ENCODE measurements at places on chromosomes 7 and 10. TPM values are rescaled to one million over a fixed set of nuclear protein-coding genes. Genes with fewer than 3 reads are reported as not detected.

DNA sequence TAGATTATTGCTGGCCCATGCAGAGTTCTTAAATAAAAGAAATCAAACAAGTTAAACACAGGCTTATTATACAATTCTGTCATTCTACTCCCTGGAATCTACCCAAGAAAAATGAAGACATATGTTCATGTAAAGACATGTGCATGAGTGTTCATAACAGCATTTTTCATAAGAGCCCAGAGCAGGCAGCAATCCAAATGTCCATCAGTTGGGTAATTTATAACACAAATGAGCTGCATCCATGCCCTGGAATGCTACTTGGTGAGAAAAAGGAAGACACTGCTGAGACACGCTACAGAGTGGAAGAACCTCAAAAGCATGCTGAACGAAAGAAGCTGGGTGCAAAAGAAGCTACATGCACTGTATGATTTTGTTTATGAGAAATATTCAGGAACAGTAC lies 342.6 kb downstream of the TCERG1L start:
- DNase-seq: no peak

DNA sequence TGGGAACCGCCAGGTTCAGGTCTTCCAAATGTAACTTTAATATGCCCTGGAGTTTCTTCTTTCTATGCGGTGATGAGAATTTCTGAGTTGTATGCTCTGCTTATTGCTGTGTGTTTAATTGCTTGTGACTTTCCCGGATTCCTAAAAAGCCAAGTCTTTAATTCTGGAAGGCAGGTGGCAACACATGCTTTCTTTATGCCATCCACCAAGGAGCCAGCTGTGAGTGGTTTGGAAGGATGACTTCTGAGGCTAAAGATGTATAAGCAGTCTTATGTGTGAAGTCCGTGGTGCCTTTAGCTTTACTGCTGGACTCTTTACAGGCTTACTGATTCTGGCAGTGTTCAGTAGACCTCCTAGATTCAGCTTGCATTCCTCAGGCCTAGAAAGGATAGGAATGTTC lies 3.1 kb downstream of the SDK1 start:
- DNase-seq: no peak

GRCh38 chr7:148807436-148807835 lies 76.7 kb downstream of the EZH2 start:
- DNase-seq: no peak

DNA sequence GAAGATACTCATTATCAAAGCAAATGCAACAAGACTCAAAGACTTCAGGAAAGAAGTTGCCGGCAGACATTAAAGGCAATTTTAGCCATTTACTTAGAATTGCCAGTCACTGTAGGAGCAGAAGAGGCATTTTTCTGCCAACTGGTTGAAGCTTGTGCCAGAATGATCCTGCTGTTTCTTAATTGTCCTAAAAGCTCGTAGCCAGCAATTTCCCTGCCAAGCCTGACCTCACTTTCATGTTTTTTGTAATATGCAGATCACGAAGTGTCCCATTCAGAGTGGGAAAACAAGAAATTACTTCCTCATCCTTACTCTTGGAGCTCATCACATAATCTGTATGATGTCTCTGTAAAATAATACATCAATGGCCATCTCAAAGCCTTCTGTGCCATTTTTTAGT lies 130.9 kb upstream of the ANKRD1 start:
- DNase-seq: peak; percentile 61

GRCh38 chr7:17406738-17407137 lies 108.3 kb downstream of the AHR start:
- DNase-seq: no peak

HMX3 gene
- not detected for total RNA-seq

SPDYE5 gene
- not detected for total RNA-seq

ZNF727 gene
- total RNA-seq: 11.9 TPM

IRF5 gene
- total RNA-seq: 2.0 TPM

FBXO24 gene
- total RNA-seq: not detected
